ENCODE measurements at places on chromosomes 6 and 20.

GRCh38 chr20:32508775-32509119 is 76.4 kb downstream of the NOL4L start:
- DNase-seq, result no peak

- DNase-seq, result no peak
Measured at GRCh38 chr6:36443471-36444428, 950 bp downstream of the KCTD20 start.

- peak; percentile 77 for DNase-seq
Measured at GRCh38 chr20:3744806-3745685, 12.6 kb downstream of the HSPA12B start.

- no peak for DNase-seq
Measured at GRCh38 chr6:4364172-4364571, 228.8 kb upstream of the ECI2 start.

- no peak for DNase-seq
Measured at GRCh38 chr6:167099707-167100106, 23.2 kb upstream of the CCR6 start.

DNA sequence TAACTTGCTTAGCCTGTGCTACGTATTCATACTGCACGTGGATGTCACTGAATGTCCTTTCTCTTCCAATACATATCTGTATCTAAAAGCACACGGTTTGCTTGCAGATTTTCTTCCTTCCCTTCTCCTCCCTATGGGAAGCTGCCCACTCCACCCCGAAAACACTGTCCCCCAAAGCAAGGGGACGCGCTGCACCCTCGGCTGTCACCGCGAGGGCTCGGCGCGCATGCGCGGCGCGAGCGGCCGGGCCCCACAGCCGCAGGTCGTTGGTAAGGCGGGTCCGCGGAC is 659 bp downstream of the TMX4 start:
- DNase-seq, result peak; percentile 65

GRCh38 chr20:1130847-1131246 is 12.4 kb downstream of the PSMF1 start:
- no peak for DNase-seq

GRCh38 chr6:136624347-136624746 is 74.1 kb upstream of the MAP7 start:
- DNase-seq, result no peak

DNA sequence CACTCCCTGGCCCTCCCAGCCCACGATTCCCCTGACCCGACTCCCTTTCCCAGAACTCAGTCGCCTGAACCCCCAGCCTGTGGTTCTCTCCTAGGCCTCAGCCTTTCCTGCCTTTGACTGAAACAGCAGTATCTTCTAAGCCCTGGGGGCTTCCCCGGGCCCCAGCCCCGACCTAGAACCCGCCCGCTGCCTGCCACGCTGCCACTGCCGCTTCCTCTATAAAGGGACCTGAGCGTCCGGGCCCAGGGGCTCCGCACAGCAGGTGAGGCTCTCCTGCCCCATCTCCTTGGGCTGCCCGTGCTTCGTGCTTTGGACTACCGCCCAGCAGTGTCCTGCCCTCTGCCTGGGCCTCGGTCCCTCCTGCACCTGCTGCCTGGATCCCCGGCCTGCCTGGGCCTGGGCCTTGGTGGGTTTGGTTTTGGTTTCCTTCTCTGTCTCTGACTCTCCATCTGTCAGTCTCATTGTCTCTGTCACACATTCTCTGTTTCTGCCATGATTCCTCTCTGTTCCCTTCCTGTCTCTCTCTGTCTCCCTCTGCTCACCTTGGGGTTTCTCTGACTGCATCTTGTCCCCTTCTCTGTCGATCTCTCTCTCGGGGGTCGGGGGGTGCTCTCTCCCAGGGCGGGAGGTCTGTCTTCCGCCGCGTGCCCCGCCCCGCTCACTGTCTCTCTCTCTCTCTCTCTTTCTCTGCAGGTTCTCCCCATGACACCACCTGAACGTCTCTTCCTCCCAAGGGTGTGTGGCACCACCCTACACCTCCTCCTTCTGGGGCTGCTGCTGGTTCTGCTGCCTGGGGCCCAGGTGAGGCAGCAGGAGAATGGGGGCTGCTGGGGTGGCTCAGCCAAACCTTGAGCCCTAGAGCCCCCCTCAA is at the start of gene LTA:
Gene LTA (plus strand): TSS at position 249 of the 871 bp plus-strand sequence. CDS start 454 bp downstream, at position 703.
- DNase-seq, result peak; percentile 81

DNA sequence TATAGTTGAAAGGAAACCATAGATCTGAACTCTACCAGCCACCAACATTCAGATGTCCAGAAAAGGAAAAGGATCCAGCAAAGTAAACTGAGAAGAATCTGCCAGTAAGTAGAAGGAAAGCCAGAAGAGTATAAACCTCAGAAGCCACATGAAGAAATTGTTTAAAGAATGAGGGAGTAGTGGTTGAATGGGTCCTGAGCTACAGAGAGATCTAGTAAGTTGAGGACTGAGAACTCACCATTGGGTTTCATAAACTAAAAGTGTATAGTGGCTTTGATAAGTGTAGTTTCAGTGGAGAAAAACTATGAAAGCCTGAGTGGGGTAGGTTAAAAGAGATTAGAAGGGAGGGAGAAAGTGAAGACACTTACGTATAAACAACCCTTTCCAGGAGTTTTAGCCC is 32.0 kb upstream of the SUMO4 start:
- no peak for DNase-seq

- DNase-seq, result no peak
Measured at GRCh38 chr6:7389162-7389450, 436 bp downstream of the CAGE1 start.

DNA sequence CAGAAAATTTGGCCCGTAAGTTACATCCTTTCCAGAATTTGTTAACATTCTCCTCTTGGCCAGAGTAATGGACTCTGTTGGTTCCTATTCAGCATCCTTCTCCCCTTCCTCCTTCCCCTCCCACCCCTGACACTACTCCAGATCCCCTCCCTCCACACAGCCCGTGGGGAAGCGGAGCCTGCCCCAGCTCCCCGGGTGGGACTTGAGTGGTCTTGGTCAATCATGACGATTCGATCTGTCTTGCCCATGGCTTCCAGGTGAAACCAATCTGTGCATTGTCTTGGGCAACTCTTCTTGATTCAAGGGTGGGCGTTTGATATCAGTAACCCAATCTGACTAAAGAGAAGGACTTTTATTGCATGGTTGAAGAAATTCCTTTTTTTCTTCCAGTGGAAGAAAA is 143.9 kb downstream of the ANKRD60 start:
- no peak for DNase-seq

DNA sequence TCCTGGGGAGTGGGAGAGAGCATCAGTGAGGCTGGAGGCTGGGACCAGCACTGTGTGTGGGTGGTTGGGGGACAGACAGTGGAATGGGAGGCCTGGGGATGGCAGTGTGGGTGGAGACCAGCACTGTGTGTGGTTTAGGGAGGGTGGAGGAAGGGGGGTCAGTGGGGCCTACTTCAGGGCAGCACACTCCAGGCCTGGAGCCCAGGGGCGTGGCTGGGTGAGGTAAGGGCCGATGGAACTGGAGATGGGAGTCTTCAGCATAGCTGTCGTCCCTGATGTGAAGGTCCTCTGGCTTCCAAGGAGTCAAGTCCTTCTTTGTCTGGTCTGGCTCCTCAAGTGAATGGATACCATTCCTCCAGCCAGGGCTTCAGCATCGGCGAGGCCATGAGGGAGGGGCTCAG is 18.6 kb downstream of the KCNK17 start:
- no peak for DNase-seq

DNA sequence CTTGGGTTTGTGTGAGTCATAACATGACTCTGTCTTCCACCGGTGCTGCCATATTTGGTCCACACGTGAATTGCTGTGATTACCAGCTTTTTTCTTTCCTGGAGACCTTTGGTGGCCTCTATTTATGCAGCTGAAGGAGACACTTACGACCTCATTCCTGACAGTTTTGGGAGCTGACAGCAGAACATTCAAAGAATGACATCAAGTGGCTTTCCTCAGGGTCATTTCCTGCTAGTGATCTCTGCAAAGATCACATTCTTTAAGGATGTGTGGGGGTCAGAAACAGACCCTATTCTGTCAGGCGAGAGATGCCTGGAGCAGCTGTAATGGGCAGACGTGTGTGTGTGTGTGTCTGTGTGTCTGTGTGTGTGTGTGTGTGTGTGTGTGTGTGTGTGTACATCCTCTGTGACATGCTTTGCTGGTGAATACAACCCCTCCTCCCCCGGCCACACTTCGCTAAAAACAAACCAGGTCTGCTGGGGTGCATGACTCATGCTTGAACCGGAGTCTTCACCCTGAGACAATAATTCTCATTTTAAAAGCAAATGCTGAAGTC is 115.6 kb downstream of the TMEM170B start:
- peak; percentile 27 for DNase-seq

DNA sequence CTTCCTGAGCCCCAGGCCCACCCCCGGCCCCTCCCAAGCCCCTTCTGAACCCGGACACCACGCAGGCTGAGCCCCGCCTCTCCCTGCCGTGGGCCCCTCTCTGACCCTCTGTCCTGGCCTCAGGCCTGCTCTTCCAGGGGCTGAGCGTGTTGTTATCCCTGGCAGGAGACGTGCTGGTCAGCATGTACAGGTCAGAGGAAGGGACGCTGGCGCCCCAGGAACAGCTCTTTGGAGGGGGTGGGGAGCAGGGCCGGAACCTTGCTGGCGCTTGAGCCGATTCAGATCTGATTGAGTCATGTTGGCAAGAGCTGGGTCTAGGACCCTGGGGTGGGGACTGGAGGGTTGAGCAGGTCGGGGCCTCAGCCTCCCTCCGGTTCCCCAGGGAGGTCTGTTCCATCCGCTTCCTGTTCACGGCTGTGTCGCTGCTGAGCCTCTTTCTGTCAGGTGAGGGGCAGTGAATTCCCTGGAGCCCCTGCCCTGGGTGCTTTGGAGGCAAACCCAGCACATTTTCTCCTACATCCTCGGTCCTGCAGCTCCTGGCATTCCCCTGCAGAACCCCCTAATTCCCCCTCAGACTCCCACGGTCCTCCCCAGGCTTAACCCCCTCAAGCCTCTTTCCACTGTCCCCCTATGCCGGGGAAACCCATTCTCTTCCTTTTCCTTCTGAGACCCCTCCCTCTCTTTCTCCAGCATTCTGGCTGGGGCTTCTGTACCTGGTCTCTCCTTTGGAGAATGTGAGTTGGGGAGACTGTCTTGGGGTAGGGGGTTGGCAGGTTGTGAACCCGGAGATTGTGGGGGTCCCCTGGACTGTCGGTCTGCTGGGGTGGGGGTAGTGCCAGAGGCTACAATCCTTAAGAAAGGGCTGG is 2.0 kb downstream of the SPAG4 start:
- DNase-seq, result peak; percentile 46

DNA sequence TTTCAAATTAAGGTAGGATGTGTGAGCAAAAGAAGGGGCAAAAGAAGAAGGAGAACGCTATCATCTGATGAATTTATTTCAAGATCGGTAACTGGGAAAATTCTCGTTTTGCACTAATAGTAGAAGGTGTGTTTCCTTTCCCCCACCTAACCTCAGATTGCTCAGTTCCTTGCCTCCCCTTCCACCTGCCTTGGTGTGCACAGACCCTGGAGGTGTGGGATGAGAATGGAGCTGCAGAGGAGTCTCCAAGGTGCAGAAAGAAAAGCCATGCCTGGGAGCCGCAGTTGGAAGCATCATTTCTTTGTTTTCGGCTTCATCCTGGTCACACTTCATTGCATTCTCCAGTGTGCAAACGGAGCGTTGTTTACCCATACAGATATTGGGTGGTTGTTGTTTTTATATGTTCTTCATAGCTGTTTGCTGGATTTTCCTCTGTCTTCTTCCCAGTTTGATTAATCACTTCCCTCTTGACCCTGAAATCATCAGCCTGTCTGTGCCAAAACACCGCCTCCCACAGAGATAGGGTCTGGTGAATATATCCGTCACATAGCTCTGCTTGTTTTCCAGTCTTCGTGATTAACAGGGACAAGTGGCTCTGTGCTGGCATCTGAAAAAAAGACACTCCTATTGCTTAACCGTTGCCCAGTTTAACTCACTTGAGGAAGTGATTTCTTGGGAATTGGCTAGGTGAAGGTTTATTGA is 40.2 kb upstream of the NEDD9 start:
- DNase-seq, result no peak

DNA sequence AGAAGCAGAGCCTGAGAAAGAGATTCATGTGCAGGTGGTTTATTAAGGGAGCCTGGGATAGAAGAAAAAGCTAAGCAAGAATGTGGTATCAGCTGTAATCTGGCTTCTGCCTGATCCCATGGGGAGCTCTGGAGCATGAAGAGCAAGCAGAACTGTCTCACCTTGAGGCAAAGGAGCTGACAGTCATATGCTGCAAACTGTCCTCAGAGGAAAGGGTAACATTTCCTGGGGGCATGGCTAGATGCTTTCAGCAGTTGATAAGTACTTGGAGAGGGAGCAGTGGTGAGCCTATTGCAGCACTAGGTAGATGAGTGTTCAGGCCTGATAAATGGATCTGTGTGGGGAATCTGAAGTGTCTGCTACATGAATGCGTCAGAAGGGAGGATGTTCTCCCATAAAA is 621.5 kb upstream of the BTBD3 start:
- DNase-seq, result no peak
